K562 (cell line): ENCODE measurements at places on chromosomes 3 and 15. TPM values are rescaled to one million over a fixed set of nuclear protein-coding genes. Genes with fewer than 3 reads are reported as not detected.

- no peak for DNase-seq
Measured at GRCh38 chr3:30858894-30859389, 35.5 kb downstream of the GADL1 start.

GRCh38 chr15:84982301-84982920 lies 755 bp downstream of the PDE8A start:
- DNase-seq: peak; percentile 38

TMC3 gene
- not detected in 2 replicates for total RNA-seq

- DNase-seq: no peak
Measured at GRCh38 chr15:75669191-75669878, 21.6 kb downstream of the SNX33 start.

DNA sequence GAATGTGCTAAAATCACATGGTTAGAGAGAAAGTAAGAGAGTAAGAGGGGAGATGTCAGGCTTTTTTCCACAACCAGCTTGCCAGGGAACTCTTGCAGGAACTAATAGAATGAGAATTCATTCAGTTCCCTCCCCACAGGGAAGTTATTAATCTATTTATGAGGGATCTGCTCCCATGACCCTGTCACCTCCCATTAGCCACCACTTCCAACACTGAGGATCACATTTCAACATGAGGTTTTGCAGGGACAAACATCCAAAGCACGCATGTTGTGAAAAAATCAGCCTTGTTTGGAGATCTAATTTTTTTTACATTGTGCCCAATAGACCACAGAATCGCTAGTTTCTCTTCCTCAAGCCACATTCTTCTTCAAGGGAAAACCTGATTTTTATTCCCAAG lies 904.0 kb downstream of the TBL1XR1 start:
- DNase-seq: no peak

DNA sequence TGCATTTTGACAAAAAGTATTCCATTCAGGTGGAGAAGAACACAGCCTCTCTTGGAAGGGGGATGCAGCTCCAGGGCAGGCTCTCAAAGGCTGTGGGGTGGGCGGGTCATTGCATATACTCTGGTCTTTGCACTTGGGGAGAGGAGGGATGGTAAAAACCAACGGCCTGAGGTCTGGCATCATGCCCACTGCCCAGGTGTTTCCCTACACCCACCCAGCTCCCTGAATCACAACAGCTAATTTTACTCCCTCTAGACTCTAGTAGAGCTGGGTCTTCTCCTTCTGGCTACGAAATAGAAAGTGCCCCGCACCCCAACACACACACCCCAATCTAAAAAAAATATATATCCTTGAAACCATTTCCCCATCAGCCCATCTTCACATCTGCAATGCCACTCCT lies 1.0 kb downstream of the MYLK start:
- no peak for DNase-seq

GRCh38 chr3:4994823-4995499 lies 15.7 kb downstream of the BHLHE40 start:
- DNase-seq: peak; percentile 80

- DNase-seq: no peak
Measured at GRCh38 chr3:184884359-184885017, 72.5 kb downstream of the VPS8 start.

DNA sequence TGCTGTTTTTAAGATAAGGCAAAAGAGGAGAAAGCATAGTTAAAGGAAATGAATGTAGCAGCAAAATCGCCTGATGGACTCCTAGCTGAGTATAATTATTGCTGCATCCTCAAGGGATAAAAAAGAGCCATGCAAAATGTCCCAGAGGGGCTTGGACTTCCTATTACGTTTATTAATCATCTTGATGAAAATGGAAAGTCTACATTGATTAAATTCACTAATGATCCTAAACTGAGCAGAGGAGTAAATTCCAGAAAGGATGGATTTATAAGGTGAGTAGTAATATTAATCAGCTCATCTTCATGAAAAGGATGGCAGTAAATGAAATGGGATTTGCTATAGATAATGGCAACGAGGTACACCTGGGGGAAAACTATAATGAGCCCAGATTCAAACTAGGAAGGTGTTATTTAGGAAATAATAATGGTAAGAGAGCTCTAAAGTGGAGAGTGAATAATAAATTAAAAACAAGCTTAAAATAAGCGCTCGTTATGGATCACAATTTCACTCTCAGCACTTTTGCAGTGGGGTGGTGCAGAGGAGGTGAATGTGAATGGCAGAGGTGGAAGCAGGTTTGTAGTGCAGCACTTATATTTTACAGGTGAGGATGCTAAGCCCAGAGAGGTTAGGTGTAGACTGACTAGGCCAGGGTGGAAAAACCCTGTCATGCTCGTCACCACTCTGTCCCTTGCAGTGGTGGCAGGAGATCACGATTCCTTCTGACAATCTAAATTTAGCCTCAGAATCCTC lies 22.3 kb downstream of the IL5RA start:
- no peak for DNase-seq

ST3GAL6 gene
- not detected in 2 replicates for total RNA-seq

- no peak for DNase-seq
Measured at GRCh38 chr15:48058371-48058770, 62.4 kb upstream of the SLC24A5 start.

DNA sequence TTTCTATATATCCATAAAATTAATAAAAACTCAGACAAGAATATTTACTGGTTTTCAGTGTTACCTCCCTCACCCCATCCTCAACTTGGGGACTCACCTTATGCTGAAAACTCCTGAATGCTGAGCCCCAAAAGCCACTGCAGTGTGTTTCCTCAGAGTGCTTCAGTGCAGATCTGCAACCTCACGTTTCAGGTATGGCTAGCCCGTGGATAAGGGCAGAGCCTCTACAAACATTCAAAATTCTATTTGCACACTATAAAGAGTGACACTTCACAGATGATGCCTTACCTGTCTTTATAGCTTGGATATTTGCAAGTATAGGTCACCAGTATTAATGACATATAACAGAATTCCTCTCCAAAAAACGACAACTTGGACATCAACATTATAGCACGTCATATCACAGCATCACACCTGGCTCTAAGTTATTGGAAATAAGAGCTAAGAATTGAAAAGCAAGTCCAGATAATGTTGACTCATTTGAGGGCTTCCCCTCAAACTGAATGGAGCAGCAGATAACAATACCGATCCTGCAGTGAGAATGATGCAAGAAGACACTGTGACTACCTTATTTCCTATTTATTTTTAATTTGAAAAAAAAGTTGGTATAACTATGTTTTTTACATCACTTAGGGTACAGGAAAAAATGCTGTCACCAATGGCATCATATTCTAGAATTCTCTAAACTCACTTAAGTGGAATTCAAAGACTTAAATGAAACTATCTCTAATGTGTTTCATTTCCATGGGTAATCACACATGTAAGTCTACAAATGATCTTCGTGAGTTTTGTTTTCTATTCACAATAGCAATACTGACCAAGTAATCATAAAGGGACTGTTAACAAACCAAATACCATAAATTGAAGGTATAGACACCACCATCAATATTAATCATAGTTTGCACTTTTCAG lies 40.7 kb upstream of the RSL24D1 start:
- DNase-seq: peak; percentile 87

GRCh38 chr3:183178833-183179549 lies 16.5 kb upstream of the LAMP3 start:
- DNase-seq: peak; percentile 69

- DNase-seq: no peak
Measured at GRCh38 chr3:145939431-145939830, 221.6 kb downstream of the PLOD2 start.

CLDN11 gene
- total RNA-seq: 0.24 and 0.42 TPM in 2 replicates

HIGD2B gene
- total RNA-seq: 0.22 TPM in 1 of 2 replicates, not detected in the other

DNA sequence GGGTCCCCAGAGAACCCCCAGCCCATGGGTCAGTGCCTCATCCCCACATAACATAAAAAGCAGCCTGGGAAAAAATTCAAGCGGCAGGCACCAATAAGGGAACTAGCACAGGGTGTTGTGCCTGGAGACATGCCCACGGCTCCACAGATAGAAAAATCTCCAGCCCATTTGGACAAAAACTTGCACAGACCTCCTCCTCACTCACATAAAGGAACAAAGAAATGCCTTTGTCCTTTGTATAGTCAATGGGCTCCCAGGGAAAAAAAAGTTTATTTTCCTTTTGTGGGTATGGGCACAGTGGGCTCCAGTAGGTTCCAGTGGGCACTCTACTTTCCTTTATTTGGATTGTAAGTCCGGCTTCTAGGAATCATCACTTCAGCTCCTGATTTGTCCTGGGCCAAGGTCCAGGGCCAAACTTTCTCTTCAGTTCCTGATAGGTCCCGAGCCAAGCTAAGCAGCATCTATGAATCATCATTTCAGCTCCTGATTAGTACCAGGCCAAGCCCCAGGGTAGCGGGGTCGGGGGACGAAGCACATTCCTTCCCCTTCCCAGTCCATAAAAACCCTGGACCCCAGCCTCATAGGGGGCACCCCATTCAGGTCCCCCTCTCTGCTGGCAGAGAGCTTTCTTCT lies 1.6 kb upstream of the DNAH12 start:
- DNase-seq: no peak

DNA sequence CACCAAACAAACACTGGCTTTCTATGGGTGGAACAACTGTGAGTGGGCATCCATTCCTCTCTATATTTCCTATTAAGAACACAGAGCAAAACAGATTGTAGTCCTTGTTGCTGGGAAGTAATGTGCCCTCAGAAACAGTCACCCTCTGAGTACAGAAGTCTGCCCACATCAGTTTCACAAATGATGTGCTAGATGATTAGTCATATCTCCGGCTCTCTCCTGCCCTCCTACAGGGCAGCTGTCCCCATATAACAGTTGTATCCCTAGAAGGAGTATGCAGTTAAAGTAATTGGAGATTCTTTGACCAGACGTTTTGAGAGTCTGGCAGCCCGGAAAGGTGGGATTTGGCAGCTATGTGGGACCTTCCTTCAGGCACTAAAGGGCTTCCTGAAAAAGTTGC lies 159.9 kb downstream of the APBA2 start:
- no peak for DNase-seq

DNAH1 gene
- 0.84 and 1.2 TPM in 2 replicates for total RNA-seq

DNA sequence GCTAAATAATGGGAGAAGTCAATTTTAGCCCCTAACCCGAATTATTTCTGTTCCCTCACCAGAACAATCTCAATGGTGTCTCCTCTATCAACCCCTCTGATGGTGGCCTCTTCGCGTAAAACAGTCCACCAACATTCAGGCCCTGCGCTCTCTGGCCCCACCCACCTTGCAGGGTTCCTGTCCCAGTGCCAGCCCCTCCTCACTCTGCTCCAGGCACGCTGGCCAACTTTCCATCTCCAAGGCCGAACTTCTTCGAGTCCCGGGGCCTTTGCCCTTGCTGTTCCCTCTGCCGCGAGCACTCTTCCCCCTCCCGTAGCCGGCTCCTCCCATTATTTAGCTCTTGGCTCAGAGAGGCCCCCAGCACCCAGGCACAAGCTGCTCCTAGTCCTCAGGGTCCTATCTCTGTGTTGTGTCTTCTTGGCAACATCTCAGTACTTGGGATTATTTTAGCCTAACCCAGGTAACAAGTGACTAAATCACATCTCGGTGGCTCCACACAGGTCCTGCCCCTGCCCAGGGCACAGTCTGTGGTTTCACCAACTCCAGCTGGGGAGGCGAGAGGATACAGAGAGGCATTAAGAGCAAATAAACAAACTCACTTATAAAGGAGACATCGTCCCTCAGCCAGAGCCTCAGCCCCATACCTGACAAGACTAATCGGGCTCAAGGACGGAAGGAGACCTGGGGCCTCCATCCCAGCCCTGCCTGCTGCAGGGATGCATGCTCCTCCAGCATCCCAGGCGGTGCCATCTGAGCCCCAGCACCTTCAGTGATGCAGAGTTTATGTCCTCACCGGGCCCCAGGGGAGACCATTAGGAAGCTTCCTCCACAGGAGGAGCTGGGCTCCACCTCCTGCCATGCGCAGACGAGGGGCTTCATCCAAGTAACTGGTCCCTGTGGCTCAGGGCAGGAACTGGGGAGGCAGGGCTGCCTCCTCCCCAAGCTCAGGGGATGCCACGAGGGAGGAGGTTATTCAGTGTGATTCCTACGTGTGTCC lies 19.7 kb upstream of the IQSEC1 start:
- DNase-seq: no peak

DNA sequence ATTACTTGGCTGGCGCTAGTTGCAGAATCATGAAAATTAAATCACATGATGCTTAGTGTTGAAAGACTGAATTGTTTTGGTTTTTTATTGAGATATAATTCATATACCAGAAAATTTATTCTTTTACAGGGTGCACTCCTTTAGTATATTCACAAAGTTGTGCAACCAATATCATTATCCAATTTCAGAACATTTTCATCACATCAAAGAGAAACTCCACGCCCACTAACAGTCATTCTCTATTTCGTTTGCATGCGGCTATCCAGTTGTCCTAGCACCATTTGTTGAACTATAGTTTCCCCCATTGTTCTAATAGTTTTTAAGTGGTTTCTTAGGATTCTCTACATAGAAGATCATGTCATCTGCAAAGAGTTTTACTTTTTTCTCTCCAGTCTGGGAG lies 3.7 kb downstream of the EHD4 start:
- no peak for DNase-seq

- DNase-seq: no peak
Measured at GRCh38 chr3:173403376-173403775, 5.8 kb downstream of the NLGN1 start.

TFRC gene
- 450 and 470 TPM in 2 replicates for total RNA-seq

- no peak for DNase-seq
Measured at GRCh38 chr3:51141573-51141972, 243.5 kb upstream of the MANF start.

- no peak for DNase-seq
Measured at GRCh38 chr15:79811406-79812405, 85.1 kb downstream of the MTHFS start.

FMN1 gene
- total RNA-seq: 0.07 TPM in 2 replicates

CPA3 gene
- not detected in 2 replicates for total RNA-seq

GRCh38 chr15:40108061-40108854 lies 421 bp downstream of the BMF start:
- no peak for DNase-seq

EPM2AIP1 gene
- 19.3 and 22.6 TPM in 2 replicates for total RNA-seq

DNA sequence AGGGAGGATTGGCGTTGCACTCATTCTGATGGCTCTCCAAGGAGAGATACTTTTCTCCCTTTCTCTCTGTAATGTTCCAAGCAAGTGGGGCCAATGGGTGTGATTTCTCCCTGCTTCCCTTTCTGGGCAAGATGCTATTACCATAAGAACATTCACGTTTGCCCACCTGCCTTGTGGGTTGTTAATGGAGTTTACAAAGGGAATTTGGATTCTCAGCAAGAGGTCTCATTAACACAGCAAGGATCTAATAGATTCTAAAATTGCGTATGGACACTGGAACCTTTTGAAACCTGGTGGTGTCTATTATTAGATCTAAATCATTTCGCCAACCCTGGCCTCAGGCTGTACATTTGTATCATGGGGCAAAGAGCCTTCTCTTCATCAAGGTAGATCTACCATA lies 74.1 kb downstream of the SLCO3A1 start:
- no peak for DNase-seq

DNA sequence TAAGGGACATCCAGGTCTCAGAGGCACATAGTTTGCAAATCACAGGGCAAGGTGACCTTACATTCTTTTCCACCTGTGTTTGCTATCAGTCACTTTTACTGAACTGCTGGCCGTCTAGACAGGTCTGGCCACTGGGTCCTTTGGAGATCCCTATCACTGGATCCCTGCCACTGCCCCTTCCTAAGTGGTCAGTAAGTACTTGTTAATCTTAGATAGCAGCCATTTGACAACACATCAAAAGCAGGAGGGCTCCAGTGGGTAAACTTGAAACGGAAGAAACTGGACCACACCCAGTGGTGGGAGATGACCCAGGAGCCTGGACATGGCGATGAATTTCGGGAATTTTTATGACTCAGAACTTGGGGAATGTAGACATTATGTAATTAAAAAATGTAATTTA lies 28.9 kb upstream of the RASGRP1 start:
- peak; percentile 20 for DNase-seq
